ENCODE measurements at places on chromosomes 1 and 21.

- no peak for DNase-seq
Observed at GRCh38 chr1:225958041-225958440, 17.0 kb upstream of the LEFTY2 start.

GRCh38 chr1:89808441-89809117 lies 12.3 kb upstream of the LRRC8D start:
- no peak for DNase-seq

DNA sequence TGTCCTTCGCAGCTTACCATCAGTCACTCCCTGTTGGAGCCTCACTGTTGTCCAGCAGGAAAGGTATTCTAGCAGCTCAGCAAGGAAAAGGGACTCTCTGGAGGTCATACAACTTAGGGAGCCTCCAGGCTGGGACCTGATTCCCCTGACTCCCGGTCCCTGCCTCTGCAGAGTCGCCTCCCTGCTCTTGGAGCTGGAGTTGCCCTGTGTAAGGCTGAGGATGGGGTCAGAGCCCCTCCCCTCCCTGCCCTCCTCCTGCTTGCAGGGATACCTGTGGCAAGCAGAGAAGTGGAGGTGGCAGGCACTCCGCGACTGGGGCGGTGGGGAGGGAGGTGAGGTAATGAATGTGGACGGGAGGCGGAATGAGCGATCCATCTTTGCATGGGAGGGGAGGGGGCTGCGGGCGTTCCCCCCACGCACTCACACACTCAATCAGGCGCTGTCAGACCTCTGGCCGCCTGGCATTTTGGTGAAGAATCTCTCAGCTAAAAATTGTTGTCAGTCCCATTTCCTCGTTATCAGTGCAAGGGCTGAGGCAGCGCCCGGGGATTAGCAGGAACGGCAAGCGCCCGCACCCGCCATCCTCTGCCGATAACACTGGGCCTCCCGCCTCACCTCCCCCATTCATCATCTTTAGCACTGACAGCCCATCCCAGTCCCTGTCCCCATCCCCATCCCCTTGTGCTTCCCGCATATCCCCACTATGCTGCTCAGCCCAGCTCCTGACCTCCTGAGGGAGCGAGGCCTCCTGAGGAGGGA lies 64.3 kb downstream of the TMEM53 start:
- no peak for DNase-seq

DNA sequence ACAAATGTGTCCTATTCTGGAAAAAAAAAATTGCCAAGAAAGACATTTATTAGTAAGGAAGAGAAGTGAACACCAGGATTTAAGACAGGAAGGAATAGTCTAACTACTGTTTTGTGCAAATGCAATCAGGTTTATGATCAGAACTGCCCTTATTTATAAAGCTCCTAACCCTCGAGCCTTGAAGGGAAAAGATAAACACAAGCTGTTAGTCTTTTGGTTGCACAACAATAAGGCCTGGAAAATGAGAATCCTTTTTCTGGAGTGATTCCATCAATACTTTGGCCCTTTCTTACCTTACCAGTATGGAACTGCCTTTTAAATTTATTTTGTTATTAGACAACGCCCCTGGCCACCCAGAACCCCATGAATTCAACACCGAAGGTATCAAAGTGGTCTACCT lies 52.9 kb downstream of the SNRPE start:
- DNase-seq: no peak
